Omental fat pad (tissue), 4 donors: ENCODE measurements at places on chromosomes 4 and X.

DNA sequence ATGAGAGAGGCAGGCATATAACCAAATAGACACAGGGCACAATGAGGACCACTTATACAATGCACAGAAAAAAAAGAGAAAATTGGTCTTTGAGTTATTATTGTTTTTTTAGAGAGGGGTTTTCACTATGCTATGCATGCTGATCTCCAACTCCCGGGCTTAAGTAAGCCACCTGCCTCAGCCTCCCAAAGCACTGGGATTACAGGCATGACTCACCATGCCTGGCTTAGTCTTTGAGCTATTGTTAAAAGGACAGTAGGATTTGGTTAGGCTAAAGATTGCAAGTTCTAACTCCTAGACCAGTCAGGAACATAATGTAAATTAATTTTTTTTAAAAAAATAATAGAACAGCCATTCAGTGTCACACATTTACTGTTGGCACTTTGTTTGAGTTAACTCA lies 340.1 kb downstream of the GPAT3 start:
- DNase-seq = no peak

DNA sequence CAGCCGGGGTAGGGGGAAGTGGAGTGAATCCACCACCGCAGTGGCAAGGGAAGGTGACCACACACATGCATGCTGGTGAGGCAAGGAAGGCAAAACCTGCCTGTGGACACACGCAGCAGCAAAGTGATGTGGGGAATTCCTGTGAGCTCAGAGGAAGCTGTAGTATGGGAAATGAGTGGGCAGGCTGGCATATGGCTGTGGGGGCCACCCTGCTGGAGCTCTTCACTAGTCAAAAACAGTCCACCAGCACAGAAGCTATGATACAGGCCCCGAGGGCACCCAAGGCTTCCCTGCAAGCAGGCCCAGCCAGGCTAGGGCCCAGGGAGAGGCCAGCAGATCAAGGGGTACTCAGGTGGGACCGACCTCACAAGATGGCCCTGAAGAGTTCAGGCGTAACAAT lies 239.1 kb downstream of the CHM start:
- DNase-seq = no peak

DNA sequence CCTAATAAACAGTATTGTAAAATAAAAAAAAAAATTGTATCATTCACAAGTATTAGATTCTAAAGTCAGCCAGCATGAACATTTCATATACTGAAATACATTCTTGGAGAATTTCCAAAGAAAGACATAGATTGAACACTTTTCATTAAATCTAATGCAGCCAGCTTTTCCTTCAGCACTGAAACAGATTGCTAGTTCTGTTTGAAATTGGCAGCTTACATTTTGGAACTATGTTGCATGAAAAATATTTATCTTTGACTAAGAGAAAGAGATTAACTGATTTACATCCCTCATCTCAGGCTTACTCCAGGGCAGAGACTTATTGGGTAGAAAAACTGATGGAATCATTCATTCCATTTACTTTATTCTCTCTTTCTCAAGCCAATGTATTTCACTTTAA lies 272.7 kb downstream of the PDHA2 start:
- DNase-seq = no peak

DNA sequence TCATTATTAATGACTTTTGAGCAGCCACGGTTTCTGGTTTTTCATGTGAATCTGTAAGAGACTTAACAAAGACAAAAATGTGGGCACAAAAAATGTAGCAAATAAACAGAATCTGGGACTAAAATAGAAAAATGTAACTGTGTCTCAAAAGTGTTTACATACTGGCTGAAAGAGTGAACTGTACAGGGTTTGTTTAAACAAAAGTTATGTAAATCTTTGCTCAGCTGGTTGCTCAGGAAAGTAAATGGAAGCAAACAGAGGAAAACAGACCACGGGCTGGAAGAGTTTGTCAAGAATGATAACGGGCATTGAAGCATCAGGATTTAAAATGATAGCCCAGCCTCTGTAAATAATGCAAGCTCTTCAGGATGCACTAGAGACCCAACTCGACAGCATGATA lies 921.8 kb upstream of the FTHL17 start:
- DNase-seq = no peak

GRCh38 chrX:150212672-150213480 lies 150.2 kb upstream of the MAMLD1 start:
- DNase-seq = no peak

DNA sequence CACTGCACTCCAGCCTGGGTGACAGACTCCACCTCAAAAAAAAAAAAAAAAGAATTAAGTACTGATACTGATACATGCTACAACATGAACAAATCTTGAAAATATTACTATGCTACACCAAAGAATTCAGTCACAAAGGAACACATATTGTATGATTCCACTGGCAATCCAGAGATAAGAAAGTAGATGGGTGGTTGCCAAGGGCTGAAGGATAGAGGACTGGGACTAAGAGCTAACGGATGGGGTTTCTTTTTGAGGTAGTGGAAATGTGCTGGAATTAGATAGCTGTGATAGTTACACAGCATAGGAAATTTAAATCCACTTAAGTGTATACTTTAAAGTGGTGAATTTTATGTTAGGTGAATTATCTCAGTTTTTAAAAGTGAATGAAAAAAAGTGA lies 12.5 kb downstream of the ATP11C start:
- DNase-seq = no peak

DNA sequence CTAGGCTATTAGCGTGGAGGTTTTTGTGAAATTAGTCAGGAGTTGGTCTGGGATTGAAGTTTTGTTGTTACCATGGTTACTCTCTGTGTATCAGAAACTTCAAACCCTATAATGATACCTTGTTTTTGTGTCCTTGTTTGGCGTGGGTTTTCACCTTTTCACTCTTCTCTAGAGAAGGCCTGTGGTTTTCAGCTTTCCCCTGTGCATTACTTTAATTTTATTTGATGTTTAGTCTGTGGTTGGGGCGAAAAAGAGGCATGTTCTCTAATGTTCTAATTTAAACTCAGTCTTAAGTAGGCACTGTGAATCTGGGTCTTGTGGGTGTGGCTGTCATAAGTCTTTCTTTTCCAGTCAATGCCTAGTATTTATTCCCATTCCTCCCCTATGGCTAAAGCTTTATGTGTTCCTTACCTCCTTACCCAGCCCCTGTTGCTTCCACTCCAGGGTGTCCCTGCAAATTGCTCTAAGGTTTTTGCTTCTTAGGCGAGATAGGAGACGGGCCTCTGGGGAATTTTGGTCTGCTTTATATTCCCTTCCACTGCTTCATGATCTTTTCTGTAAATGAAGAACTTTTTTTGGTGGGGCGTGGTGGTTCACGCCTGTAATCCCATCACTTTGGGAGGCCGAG lies 326.3 kb upstream of the ZCCHC13 start:
- no peak for DNase-seq

GRCh38 chr4:25861951-25862410 lies 807 bp downstream of the SEL1L3 start:
- no peak for DNase-seq

GRCh38 chr4:168304744-168305459 lies 13.7 kb downstream of the DDX60 start:
- DNase-seq = no peak

GRCh38 chr4:8188085-8188484 lies 11.0 kb upstream of the SH3TC1 start:
- DNase-seq = no peak

DNA sequence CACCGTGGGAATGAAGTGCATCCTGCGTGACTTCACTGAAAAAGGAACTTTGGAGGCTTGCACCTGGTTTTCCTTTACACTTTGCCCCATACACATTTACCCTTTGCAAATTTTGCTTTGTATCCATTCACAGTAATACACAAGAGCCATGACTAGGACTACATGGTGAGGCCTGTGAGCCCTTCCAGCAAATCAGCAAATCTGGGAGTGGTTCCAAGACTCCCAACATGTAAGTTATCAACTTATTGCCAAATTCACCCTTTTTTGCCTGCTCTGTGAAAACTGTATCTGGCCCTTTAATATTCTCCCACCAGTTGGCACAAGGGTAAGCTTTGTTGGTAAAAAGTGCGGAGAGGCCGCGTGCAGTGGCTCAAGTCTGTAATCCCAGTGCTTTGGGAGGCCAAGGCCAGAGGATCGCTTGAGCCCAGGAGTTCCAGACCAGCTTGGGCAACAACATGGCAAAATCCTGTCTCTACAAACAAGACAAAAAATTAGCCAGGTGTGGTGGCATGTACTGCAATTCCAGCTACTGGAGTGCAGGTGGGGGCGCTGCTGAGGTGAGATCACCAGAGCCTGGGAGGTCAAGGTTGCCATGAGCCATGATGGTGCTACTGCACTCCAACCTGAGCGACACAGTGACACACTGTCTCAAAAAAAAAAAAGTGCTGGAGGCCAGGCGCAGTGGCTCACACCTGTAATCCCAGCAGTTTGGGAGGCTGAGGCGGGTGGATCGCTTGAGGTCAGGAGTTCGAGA lies 5.0 kb downstream of the PRMT9 start:
- no peak for DNase-seq

GRCh38 chrX:1914606-1915365 lies 299.9 kb downstream of the ASMT start:
- no peak for DNase-seq

DNA sequence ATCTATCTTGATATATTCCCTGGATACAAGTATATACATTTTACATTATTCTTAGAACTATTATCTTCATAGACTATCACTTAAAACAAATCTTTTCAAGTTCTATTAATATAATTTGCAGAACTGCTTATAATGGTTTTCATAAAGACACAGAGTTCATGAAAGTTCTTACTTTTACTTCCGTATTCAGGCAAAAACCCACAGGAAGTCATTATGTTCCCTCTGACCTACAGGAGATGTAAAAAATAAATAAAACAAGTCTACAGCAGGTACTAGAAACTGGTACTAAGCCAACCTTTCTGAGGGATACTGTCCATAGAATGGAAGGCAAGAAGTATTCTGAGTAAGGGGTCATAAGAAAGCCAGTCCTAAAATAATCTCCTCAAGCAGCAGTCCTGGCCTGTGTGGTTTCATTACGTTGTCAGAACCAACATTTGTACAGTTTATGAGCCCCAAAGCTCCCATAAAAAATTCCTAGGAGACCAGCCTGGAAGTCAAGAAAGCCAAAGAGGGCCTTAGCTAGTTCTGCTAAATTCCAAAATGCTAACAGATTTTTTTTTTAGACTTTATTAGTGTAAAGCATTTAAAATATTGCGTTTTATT lies 68.6 kb downstream of the CAMK2D start:
- DNase-seq = no peak

DNA sequence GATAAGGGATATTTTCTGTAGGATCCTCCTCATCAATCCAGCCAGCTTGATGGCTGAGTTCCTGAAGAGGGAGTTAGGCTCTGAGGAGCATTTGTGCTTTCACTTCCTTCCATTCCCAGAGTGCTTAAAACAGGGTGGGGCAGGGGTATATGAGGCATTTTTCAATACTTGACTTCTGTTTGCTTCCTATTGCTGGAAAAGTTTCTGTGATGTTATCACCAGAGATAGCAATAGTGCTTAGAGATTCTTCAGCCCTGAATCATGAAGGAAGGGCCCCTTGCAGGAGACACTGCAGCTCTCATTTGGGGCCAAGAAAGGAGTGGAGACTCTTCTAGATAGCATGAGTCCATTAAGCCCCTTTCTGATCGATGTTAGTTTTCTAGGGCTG lies 166.7 kb upstream of the RPS6KA3 start:
- no peak for DNase-seq

DNA sequence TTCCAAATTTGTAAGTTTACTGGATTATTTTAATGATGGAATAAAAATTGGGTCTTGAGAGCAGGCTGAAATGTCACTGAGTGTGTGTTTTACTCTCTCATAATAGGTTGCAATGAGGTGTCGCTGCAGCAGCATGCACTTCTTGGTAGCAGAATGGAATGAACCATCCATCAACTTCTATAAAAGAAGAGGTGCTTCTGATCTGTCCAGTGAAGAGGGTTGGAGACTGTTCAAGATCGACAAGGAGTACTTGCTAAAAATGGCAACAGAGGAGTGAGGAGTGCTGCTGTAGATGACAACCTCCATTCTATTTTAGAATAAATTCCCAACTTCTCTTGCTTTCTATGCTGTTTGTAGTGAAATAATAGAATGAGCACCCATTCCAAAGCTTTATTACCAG lies 2.6 kb downstream of the SAT1 start:
- DNase-seq = no peak

DNA sequence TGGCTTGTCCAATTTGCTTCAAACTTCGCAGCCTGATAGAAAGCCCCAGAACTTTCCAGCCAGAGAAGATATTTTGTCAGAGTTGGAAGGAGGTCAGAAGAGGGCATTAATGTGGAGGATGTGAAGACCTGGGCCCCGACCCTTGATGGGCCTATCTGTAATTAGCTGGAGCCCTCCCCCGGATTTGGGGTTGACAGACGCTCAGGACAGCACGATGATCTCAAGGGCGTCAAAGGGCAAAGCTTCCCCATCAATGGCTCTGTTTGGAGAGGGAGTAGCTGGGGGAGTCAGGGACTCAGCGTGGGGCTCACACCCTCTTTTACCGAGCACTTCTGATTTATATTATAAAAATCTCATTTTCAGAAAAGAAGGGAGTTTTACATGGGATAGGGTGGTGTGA lies 59.0 kb upstream of the PPP2R3B start:
- DNase-seq = no peak

DNA sequence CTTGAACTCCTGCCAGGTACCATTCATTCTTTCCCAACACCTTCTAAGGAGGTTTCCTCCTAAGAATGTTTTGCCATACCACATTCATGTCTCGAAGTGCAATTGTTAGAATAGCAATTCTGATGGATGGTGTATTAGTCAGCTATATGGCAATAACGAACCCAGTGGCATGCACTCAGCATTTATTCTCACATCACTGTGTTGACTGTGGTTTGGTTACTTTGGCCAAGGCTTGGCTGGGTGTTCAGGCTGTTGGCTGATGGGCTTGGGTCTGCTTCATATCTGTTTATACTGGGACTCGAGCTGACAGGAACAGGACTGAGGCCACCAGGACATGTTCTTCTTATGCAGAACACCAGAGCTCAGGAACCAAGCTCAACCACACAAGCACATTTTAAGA lies 31.7 kb downstream of the PSAPL1 start:
- DNase-seq = no peak

GRCh38 chr4:112321776-112322684 lies 24.9 kb downstream of the ALPK1 start:
- peak; percentile 90 for DNase-seq

DNA sequence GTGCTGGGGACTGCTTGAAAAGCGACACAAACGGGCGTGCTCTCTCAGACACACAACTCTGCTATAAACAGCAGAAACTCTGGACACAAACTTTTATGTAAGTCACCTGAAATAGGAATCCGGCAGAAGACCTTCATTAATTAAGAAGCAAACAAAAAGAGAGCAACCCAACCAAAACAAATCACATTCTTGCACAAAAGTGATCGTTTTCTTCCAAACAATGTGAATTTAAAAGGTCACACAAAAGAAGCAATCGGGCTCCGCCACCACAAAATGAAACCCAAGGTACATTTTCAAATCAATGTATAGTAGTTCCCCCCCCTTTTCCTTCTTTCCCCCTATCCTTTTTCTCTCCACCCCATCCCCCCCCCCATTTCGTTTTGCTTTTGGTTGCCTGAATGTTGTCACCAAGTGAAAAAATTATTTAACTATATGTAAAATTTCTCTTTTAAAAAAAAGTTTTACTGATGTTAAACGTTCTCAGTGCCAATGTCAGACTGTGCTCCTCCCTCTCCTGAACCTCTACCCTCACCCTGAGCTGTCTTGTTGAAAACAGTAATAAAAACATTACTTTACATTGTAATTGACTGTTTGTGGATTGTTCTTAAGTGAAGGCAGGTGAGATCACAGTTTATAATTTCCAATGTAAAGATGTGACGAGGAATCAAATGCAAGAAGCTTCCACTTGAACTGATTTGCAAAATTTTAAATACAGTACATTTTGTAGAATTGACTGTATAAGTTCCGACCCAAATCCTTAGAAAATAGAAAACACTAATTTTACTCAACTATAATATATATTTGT lies 2.4 kb downstream of the MAB21L2 start:
- no peak for DNase-seq
